ENCODE measurements at places on chromosomes 2 and 18.
A peak's percentile ranks its signal among the peaks of the same experiment; 100 is the strongest.

DNA sequence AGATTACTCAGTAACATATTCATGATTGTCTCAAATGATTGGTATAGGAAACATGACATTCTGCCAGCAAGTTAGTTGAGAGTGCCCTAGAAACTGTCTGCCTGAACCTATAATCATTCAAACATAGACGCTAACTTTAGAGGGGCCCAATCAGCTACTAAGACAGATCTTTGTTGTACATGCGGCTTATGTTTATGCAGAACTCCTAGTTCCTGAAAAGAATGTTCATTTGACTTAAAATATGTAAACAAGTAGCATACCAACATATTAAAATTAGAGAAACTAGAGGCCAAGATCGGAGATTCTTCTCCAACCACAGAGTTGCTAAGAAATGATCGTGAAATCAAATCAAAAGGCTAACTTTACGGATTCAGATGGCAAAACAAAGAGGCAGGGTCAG, 4.2 kb upstream of the METAP1D start:
- DNase-seq = no peak

GRCh38 chr2:9099341-9099751, 95.9 kb upstream of the MBOAT2 start:
- peak; percentile 18 for DNase-seq

DNA sequence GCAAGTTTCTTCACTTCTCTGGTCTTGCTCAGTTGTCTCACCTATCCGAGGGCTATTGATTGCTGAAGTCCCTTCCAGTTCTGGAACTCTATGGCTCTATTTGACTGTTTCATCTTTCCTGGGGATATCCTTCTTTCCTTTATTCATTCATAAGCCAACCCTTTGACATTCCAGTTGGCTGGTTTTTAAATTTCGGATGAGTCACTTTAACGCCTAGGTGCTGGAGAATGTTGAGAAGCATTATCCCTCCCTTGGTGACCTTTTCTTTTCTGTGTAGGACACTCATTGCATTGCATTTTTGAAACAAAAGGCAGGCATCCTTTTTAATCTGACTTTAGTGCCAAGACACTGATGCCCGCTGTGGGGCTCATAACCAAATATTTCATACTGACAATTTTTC, 307.1 kb downstream of the TSN start:
- DNase-seq = no peak

DNA sequence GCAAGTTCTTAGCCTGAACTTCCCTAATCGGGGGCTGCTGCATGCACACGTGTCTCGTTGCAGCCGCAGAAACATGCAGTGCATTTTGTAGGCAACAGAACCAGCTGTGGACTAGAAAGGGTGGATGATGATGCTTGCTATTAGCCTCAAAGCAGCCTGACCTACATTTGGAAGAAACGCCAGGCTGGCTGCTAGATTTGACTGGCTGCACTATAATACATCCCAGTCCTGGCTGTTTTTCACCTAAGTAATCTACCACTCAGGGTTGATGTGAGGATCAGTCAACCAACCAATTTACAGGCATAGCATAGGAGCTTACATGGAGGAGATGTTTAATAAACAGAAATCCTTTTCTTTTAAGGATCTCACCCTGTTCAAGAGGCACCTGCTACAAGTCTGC, 56.4 kb upstream of the SPP2 start:
- DNase-seq = no peak

- DNase-seq = no peak
These were observed 98.3 kb upstream of the ZBTB14 start for GRCh38 chr18:5393779-5394178.

DNA sequence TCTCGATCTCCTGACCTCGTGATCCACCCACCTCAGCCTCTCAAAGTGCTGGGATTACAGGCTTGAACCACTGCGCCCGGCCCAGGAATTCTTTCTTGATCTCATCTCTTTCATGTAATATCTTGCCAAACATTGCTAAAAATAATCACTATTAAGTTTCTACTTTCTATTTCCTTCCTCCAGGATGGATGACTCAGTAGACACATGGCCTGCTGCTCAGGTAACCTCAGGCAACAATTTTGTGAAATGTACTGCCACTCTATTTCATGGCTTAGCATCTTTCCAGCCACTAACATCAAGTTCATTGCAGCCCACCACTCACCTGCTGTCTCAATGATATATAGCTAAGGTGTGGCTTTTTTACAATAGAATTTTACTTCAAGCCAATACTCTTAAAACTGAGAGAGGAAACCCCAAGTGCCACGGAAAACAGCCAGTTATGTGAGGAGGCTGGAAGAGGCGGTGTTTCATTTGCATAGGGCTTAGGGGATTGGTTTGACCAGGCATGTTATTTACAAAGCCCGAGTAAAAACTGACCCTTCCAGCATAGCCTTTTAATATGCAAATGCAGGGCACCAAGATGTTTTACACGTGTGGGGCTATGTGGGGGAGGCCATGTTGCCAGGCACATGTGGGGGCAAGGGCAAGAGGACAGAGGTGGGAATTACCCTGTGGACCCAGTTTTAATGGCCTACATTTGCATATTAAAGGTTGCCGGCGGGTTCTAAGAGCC, 11.3 kb upstream of the SUMO1 start:
- DNase-seq = no peak

GRCh38 chr2:205352593-205352992, 329.7 kb upstream of the NRP2 start:
- DNase-seq = no peak

- DNase-seq = no peak
These were observed 33.8 kb downstream of the PRELID3A start for GRCh38 chr18:12441475-12442034.

GRCh38 chr18:48292229-48292628, 117.0 kb downstream of the ZBTB7C start:
- DNase-seq = no peak

DNA sequence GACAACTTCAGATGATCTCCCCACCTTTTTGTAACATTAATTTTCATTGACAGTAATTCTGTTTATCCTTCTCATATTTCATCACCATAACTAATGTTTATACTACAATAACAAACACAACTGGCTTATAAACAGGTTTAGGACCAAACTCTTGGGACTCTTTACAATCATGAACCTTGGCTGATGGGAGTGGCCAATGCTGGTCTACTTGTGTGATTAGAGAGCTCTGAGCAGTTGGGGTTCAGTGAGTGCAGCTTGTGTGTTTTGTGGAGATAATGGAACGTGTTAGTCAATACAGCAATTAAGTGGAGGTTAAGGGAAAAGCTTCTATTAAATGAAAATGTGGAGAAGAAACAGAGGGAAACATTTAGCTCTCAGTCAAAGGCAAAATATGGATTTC, 207.1 kb downstream of the SPAG16 start:
- no peak for DNase-seq

DNA sequence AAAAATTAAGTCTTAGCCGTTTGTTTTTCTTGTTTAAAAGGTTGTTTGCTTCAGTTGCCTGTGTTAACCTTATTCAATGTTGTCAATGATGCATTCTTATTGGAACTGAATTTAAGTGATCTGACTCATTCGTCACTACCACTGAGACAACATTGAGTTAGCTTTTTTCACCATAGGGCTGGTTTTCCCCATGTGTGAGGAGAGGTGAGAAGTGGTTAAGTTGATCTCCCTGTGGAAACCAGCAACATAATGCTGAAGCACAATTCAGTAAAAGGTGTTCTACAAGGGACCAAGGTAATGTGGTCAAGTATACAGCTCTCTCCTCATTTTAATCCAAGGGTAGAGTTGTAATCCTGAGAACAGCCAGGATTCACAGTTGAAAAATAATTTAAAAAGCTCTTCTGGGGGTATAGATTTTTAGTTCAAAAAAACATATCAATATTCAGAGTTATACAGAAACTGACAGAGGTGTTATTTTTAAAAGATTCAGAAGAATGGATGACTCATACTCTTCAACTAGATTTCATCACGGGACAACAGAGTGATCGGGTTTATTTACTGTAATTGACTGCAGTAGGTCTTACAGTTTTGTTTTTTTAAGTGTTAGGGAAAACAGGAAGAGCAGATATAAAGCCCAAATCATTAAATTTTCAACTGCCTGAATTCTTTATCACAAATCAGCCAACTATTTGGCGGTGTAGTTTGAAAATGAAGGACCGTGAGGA, 12.6 kb downstream of the NOP58 start:
- no peak for DNase-seq

DNA sequence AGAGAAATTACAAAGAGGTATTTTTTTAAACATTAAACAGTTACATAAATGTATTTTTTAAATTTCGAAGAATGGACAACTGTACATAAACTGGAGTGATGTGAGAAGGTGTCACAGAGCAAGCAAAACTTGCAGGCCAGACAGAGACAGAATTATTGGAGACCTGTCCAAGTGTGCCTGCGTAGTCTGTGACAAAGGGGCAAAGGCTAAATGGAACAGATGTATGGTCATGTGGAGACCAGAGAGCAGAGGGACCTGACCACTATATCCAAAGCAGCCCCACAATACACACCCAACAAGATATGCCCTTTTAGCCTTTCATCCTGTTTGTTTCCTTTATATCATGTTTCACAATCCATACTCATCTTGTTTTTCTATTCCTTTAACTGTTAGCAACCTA, 225.3 kb upstream of the VWC2L start:
- DNase-seq = no peak

GRCh38 chr2:201363857-201364560, 6.9 kb upstream of the FLACC1 start:
- peak; percentile 2 for DNase-seq

DNA sequence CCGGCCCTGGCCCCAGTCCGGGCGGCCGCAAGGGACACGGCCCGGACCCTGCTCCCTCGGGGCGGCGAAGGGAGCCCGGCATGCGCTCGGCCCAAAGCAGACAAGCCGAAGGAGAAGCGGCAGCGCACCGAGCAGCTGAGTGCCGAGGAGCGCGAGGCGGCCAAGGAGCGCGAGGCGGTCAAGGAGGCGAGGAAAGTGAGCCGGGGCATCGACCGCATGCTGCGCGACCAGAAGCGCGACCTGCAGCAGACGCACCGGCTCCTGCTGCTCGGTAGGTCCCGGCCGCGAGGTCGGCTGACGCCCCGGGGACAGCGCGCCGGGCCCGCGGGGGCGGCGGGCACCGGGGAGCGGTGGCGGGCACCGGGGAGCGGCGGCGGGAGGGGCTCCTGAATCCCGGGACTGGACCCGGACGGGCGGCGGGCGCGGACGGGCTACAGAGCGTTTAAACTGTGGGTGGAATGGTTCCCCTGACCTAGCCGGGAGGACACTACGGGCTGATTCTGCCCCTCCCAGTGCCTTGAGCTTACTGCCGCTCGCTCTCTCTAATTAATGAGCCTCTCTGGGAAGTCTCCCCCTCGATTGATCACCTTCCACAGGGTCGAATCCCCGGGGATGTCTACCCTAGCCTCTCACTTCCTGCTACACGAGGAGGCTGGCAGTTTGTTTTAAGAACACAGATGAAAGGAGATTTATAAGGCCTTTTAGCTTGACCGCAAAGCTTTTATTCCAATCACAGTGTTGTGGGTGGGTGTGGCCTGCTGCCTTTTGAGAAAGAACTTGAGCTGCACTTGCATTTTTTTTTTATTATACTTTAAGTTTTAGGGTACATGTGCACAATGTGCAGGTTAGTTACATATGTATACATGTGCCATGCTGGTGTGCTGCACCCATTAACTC, 853 bp downstream of the GNAL start:
- DNase-seq = peak; percentile 9

DNA sequence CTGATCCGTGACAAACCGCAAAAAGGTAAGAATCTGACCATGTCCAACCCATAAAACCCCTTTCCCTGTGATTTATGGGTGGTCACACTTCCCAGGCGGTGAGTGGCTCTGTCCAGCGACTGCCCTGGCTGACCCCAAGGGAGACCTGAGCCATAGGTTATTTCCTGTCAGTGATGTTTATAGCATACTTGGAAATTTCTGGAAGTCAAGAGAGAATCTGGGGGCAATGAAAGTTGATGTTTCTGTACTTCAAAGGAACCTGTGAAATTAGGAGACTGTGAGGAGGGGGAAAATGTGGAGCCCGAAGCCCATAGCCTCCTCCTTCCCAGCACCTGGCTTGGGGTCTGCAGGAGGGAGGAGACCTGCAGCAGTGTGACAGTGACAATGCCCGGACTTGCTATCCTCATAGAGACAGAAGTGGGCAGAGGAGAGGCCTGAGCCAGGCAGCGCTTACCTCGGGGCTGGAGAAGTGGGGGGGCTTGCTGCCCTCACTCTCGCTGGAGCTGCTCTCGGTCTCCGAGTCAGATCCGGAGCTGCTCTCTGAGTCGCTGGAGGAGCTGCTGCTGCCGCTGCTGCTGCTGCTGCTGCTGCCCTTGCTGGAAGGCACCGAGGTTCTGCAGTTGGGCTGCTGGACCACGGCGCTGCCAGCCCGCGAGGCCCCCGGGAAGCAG, 111.3 kb upstream of the REV1 start:
- no peak for DNase-seq

GRCh38 chr2:192203876-192204275, 9.1 kb upstream of the TMEFF2 start:
- DNase-seq = no peak
